Activated T-cell treated with anti-CD3 and anti-CD28 coated beads, Interleukin-2, amount 50 U/mL, for 48 hours (primary cell): ENCODE measurements at places on chromosomes 6 and 20.

- no peak for DNase-seq
These were observed 4.0 kb downstream of the PREP start for GRCh38 chr6:105398859-105399258.

DNA sequence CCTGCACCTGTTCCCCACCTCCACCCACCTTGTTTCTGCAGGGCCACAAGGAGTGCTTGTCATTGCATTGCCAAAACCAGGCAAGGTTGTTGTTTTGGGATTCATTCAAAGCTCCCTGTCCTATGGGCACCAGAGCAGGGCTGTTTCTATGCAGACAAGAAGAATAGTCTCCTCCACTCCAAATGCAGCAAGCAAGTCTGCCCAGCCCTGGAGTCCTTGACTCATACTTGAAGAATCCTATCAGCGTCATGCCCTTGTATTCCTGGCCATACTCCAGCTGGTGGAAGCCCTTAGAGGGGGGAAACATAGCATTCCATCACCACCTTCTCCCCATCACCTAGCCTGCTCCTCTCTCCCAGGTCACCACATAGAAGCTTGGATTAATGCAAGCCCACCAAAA is 145.3 kb upstream of the ECI2 start:
- no peak for DNase-seq

DNA sequence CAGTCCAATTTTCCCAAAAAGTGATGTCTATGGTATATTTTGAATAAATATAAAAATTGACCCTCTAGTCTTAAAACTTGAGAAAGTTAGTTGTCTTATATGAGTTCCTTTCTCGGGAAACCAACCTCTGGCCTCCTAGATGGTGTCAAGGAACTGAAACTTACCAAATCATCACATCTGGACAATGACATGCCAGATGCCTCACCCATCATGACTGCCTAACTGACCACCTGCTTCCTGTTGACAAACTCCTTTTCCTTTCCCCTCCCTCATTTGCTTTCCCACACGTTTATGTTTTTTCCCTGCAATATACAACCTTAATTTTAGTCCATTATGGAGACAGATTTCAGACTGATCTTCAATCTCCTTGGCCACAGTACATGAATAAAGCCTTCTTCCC is 731.0 kb downstream of the EPHA7 start:
- DNase-seq, result no peak

DNA sequence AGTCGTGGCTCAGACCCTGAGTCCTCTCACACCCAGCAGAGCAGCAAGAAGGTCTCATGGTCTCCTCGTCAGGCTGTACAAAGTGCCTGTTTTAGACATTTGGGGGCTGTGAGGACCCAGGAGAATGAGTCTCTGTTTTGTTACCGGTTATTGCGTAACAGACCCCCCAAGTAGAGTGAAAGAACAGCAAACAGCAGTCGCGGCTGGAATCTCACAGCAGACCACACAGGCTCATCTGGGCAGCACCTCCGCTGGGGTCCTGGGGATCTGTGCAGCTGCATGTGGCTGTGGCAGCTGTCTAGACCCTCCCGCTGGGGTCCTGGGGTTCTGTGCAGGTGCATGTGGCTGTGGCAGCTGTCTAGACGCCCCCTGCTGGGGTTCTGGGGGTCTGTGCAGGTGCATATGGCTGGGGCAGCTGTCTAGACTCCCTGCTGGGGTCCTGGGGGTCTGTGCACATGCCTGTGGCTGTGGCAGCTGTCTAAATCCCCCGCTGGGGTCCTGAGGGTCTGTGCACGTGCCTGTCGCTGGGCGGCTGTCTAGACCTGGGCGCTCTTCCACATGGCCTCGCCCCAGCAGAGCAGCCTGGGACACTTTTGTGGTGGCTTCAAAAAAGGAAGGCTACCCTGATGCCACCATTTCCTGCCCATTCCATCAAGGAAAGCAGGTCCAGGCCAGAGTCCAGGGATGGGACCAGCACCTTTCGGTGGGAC is 24.7 kb downstream of the ENTPD6 start:
- no peak for DNase-seq

GRCh38 chr6:140850438-140850837 is 1282.3 kb upstream of the GJE1 start:
- DNase-seq, result no peak

DNA sequence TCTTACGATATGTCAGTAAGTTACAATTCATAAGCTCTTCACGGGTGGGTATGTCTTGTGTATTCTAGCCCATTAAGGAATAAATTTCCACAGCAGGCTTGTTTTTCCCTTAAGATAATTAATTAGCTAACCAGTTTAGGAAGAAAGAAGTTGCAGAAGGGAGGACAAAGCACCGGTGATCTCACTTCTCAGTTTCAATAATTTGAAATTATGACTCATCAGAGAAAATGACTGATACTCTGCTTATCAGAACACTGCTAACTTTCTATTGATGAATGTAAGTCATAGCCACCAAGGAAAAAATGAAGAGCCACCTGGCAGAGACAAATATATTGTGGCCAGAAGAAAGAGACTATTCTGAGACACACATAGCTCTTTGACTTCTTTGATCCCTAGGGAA is 35.0 kb upstream of the ENTPD6 start:
- DNase-seq, result no peak

DNA sequence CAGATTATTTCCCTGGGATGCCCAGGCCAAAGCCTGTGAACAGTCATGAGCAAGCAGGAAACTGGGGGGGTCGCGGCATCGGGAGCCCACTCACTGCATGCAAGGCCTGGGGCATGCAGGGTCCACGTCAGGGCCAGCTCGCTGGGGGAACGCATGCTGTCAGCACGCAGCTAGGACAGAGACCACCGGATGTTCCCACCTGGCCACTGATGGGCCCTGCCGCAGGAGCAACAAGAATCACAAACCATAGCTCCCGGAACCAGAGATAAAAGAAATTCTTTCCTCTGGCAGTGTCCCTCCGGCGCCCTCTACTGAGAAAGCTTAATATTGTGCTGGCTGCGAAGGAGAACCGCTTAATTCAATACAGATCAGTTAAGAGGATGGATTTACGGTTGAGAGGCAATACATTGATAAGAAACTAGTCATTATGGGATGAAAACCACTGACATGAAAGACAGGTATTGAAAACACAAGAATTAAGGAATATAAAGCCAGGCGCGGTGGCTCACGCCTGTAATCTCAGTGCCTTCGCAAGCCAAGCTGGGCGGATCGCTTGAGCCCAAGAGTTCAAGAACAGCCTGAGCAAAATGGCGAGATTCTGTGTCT is 32.6 kb downstream of the C6orf15 start:
- peak; percentile 80 for DNase-seq

DNA sequence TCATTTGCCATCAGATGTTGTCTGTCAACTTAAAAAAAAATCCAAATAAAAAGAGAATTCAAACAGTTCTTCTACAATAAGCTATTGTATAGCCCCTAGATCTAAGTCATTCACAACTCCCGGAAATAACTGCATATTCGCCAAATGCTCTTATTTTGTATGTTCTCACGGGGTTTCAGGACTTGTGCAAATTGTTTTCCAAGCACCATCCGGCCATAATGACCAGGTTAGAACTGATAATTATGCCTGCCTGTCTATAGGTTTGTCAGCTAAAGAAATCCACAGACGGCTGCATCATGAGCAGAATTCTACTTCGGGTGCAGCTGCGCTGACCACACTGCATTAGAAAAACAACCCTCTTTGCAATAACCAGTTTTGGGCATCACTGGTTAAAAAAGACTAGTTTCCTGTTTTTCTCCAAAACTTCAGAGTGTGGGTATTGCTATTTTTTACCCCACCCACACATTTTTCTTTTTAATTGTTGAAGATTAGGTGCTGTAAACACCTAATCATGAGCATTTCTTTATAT is 87.7 kb downstream of the HIVEP2 start:
- DNase-seq, result no peak

DNA sequence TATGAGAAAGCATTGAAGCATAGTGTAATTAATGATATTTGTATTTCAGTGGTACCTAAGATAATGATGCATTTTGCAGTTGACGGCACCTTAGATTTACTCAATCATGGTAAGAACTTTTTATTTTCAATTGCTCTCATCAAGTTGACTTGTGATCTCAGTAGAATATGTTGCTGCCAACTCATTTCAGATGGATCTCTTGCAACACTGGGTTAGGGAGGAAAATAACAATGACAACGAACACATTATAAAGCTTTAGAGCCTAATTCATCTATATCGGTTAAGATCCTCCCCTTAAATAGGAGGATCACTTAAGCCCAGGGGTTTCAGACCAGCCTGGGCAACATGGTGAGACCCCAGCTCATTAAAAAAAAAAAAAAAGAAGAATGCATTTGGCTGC is 18.0 kb upstream of the TBC1D22B start:
- no peak for DNase-seq

- no peak for DNase-seq
These were observed 506.7 kb upstream of the MARCKS start for GRCh38 chr6:113350461-113350860.

GRCh38 chr6:24721461-24722215 is 2.7 kb upstream of the C6orf62 start:
- DNase-seq, result no peak

DNA sequence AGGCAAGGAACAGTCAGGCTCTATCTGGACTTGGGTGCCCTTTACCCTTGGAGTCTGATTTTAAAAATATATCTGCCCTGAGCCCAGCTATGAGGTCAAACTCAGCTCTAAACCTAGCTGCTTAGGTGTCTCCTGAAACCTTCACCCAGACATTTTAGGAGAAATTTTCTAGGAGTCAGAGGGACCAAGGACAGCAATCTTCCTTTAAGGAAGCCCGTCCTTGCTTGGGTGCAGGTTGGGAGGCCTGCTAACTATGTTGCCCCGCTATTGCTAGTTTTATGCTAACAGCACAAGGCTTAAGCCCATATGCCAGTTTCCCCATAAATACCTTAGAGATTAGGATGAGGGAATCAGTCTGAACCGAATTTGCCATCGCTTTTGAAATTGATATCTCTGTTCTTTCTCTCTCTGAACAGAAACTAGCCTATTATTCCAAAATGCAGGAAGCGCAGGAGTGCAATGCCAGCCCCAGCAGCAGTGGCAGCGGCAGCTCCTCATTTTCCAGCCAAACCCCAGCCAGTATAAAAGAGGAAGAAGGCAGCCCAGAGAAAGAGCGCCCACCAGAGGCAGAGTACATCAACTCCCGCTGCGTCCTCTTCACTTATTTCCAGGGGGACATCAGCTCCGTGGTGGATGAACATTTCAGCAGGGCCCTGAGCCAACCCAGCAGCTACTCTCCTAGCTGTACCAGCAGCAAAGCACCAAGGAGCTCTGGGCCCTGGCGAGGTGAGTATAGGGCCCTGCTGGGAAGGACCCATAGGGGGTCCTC is 2.6 kb downstream of the VGLL2 start:
- no peak for DNase-seq

DNA sequence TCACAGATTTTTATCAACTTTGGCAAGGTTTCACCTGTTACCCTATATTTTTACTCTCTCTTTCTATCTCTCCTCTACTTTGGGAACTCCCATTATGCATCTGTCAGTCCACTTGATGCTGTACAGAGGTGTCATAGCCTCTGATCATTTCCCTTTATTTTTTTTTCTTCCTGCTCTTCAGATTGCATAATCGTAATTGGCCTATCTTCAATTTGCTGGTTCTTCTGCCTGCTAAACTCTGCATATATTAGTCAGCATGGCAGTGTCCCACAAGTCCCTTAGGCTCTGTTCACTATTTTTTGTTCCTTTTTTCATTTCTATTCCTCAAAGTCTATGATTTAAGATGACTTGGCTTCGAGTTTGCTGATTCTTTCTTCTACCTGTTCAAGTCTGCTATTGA is 44.7 kb upstream of the MICB start:
- DNase-seq, result no peak

DNA sequence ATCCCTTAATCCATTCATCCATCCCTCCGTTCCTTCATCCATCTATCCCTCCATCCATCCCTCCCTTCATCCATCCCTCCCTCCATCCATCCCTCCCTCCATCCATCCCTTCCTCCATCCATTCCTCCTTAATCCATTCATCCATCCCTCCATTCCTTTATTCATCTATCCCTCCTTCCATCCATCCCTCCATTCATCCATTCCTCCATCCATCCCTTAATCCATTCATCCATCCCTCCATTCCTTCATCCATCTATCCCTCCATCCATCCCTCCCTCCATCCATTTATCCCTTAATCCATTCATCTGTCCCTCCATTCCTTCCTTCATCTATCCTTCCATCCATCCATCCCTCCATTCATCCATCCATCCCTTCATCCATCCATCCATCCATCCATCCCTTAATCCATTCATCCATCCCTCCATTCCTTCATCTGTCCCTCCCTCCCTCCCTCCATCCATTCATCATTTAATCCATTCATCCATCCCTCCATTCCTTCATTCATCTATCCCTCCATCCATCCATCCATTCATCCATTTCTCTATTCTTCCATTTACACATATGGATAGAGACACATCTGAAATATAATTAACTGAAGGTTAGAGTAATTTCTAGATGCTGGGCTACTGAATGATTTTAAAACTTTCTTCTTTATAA is 100.9 kb downstream of the TSHZ2 start:
- no peak for DNase-seq

DNA sequence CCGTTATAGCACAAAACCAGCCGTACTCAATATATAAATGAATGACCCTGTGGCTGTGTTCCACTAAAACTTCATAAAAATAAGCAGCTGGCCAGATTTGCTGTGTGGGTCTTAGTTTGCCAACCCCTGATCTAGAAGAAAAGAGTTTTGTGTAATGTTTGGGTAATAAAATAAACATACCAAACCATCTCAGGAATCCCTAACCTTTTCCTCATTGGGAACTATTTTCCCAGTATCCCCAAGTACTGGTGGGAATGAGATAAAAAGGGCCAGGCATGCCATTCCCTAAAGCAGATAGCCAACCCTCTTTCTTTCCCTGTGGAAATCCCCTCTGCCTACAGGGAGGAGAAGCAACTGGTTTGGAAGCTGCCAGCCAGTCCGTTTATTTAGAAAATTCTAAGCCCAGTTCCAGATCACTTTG is 169.1 kb upstream of the AKAP12 start:
- no peak for DNase-seq

- no peak for DNase-seq
These were observed 48.8 kb downstream of the PRR18 start for GRCh38 chr6:166259296-166259977.

DNA sequence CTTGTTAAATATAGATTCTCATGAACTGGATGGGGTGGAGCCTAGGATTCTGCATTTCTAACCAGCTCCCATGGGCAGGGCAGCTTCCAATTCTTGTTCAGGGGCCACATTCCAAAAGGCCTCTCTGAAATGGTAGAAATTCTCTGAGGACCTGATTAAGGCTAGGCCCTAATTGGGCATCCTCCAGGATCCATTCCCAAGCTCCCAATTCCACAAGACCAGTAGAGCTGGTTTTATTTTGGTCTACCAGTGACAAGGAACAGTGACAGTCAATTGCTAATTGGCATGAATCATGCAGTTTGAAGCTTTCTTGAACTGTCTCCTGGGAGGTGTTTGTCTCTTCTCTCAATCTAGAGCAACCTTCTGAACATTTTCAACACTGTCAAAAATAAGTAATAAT is 3.0 kb downstream of the THBD start:
- no peak for DNase-seq

DNA sequence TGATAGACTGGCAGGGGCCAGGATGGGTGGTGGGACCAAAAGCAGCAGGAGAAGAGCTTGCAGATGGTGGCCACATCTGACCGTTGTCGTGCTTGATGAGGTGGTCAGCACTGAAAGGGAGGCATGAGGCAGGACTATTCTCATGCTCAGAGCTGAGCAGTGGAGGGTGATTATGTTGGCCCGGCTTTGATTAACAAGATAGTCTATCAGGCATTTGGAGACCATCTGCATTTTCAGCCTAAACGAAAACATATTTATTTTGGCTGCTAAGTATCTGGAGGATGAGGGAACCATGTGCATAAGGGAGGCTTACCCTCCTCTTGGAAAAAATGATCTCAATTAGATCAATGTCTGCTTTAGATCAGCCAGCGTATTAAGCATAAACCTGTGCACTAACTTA is 141.6 kb upstream of the KCNK16 start:
- DNase-seq, result no peak

GRCh38 chr20:48422242-48422960 is 405.4 kb downstream of the PREX1 start:
- DNase-seq, result no peak
